ENCODE measurements at places on chromosomes 5 and 9.

GRCh38 chr5:68217528-68217927 lies 2.0 kb downstream of the PIK3R1 start:
- peak overlapping the region; percentile 81 for H3K4me3 ChIP-seq
- peak; percentile 37 for DNase-seq
- no peaks in the 10 kb centered on the region for H3K36me3 ChIP-seq
- peaks cover 25% of the 10 kb centered on the region for H3K4me1 ChIP-seq
- no peaks in the 10 kb centered on the region for H3K27me3 ChIP-seq
- H3K27ac ChIP-seq, result peak overlapping the region; percentile 93

DNA sequence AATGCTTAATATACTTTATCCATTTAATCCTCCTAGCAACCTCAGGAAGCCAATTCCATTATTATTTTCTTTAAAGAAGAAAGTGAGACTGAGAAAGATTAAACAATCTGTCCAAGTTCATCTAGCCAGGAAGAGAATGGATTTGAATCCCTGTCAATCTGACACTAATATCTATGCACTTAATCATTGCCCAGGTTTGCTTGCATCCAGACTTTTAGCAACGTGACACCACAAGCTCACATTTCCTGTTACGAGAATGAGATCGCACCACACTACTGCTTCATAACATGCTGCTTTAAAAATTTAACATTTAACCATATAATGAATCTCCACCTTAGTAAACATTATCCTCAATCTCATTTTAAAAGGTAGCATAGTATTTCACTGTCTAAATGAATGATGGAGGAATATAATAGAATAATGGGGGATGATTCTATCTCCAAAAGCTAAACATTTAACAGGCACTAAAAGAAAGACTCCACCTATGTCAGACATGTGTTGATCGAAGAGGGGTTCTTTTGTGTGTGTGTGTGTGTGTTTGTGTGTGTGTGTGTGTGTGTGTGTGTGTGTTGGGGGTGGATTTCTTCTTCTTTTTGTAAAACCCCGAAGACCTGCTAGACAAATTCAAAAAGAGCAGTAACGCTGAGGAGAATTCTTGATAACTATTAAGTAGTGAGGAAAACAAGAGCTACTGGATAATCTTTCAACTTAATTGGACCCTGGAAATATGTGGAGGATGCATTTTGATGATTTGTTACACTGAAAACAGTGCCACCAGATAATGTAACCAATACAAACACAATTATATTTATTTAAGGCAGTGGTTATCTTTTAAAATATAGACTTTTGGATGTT lies 138.7 kb upstream of the NR3C1 start:
- no peak for DNase-seq
- peaks cover 34% of the 10 kb centered on the region for H3K4me1 ChIP-seq
- no peak overlapping the region for H3K27ac ChIP-seq
- no peaks in the 10 kb centered on the region for H3K27me3 ChIP-seq
- no peak overlapping the region for H3K4me3 ChIP-seq

DNA sequence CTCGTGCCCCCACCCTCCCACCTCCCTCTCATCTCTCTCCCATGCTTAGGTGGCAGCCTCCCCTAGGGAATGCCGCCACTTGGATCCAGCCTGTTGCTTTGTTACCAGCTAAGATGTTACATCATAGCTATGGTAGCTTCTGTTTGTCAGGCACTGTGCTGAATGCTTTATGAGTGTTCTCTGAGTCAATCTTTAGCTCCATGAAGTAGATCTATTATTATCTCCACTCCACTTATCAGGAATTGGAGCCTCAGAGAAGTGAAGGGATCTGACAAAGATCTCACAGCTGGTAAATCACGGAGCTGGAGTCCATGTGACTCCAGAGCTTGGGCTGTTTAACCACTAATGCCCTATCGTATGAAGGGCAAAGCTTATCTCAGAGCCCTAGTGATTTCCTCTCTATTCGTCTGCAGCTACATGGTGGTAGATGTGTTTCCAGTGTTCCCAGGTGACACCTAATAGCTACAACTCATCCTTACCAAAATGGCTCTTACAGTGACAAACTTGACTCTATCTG lies 54.1 kb downstream of the GARNL3 start:
- DNase-seq, result peak; percentile 83
- H3K27me3 ChIP-seq, result no peaks in the 10 kb centered on the region
- H3K27ac ChIP-seq, result peak overlapping the region; percentile 26
- no peaks in the 10 kb centered on the region for H3K36me3 ChIP-seq
- peaks cover 28% of the 10 kb centered on the region for H3K4me1 ChIP-seq

GRCh38 chr5:31100781-31101310 lies 92.6 kb upstream of the CDH6 start:
- no peaks in the 10 kb centered on the region for H3K27me3 ChIP-seq
- H3K36me3 ChIP-seq, result no peaks in the 10 kb centered on the region
- no peak for DNase-seq
- H3K27ac ChIP-seq, result no peak overlapping the region
- H3K4me1 ChIP-seq, result peaks cover 11% of the 10 kb centered on the region

- DNase-seq, result no peak
- H3K4me1 ChIP-seq, result 0 out of 2 replicates have a peak, but pooled peaks cover 8% of the 10 kb centered on the region
Measured at GRCh38 chr9:26158631-26159150, 480.4 kb upstream of the TUSC1 start.

GRCh38 chr5:159007235-159007634 lies 92.5 kb downstream of the EBF1 start:
- no peak for DNase-seq
- H3K27ac ChIP-seq, result no peak overlapping the region
- H3K36me3 ChIP-seq, result no peaks in the 10 kb centered on the region
- no peak overlapping the region for H3K4me3 ChIP-seq

DNA sequence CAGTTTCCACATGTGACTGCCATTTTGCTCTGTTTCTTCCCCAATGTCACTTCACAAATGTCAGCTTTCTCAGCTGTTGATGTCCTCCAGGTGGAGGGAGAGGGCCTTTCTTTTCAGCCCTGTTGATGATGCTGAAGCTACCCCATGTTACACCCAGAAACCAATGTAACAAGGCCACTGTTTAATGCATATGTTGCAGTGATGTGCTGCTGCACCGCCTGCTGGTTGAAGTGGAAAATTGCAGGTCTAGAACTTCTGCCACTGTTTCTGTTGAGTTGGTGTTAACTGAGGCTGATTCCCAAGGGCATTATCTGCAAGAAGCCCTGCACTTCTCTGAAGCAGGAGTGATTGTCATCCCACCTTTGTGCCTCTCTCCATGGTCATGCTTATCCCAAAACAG lies 428.4 kb downstream of the KDM4C start:
- H3K4me3 ChIP-seq, result no peak overlapping the region
- no peak overlapping the region for H3K27ac ChIP-seq
- H3K27me3 ChIP-seq, result no peaks in the 10 kb centered on the region
- H3K4me1 ChIP-seq, result peaks cover 11% of the 10 kb centered on the region
- no peaks in the 10 kb centered on the region for H3K36me3 ChIP-seq

Data from GM23248 (cell line).